Stimulated activated CD4-positive, alpha-beta T cell treated with anti-CD3 and anti-CD28 coated beads, Interleukin-1b, Interleukin-23, amount 100 ng/mL, for 1 hour (primary cell): ENCODE measurements at places on chromosomes 2 and 18.

- no peak for DNase-seq
Measured at GRCh38 chr18:50359806-50360205, 15.0 kb upstream of the SKA1 start.

GRCh38 chr2:157940024-157940423 lies 63.9 kb upstream of the ACVR1 start:
- no peak for DNase-seq

DNA sequence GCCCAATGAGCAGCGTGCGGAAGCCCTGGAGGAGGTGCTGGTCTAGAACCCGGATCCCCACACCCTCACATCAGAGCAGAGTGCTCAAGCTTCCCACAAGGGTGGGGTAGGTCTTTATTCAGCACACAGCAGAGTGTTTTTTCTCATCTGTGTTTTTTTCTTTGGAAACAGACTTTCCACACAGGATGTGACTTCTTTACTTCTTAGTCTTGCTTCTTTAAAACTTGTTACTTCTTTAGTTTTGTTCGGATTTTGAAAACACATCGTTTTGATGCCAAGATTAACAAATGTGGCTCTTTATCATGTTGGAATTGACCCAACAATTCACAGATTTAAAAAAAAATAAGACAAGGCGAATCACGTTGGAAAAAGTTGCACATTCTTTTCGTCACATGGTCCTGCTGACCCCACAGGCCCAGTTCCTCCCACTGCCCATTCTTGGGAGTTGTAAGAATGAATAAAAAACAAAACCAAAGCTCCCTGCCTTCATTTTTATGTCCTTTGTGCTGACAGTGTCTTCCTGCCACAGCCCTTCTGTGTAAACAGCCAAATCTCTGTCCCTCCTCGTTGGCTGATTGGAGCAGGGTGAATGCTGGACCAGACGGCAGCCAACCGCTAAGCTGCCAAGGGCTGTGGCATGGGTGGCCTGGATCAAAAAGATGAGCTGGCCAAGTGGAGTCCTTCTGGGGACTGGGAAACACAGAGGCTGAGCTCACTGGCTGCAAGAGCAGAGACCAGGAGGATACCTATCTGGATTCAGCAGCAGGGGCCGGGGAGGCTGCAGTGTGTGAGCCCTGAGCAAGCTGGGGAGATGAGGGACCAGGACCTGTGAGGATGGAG lies 81.6 kb downstream of the TWIST2 start:
- DNase-seq = no peak

DNA sequence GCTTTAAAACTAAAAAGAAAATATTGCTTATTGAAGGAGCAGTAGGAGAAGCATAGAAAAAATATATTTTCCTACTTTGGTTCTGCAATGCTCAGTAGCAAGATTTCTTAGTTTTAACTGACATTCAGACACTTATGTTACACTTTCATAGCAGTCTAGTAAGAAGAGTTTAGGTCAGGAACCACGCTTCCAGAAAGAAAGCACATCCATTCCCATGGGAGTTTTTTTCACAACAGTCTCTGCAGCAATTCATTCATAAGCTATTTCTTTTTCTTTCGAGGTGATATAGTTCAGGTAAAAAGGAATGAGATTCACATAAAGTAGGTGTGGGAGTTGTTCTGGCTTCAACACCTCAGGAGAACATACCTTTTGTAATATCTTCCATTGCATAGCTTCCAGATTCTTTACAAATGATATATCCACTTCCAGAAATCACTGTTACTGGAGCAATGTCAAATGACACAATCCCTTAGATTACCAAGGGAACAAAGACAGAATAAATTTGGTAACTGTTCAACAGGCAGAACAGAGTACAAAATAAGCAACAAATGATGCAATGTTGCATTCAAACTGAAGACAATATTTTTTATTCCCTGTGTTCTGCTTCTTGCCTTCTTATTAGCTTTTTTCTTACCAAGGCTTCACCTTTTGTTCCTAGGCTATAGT lies 95.2 kb upstream of the GULP1 start:
- no peak for DNase-seq

DNA sequence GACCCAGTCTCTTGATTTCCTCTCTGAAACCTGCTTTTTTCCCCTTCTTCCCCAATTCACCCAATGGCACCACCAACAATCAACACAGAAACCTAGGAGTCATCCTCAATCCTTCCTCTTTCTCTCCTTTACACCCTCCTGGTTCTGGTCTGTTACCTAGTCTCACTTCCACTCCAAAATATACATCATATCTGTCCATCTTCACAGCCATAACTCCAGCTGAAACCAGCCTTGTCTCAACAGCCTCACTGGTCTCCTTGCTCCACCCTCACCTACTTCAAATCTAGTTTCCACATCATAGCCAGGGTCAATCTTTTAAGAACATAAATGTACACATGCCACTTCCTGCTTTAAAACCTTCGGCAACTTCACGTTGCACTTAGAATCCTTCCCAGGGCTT lies 11.8 kb upstream of the TWSG1 start:
- no peak for DNase-seq

DNA sequence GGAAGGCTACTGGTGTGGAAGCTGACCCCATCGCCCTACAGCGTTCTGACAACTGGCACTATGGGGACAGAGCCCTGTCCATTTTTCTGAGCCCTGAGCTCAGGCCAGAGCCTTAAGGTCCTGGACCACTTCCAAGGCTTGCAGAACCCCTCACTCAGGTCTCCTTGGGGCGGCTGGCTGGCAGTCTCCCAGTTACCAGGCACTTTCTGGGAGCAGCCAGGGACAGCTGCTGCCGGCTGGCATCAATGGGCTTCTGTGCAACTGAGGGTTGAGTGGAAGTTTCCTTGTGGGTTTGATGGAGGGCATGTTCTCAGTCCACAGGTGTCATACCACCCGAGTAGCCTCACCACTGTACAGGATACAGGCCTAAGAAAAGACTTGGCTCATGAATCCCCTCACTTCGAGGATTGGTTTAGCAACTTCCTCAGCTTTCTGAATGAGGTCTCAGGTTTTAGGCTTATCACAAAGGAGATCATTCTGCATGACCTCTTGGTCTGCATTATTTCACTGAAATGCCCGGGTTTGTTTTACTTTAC lies 27.4 kb upstream of the WIPF1 start:
- DNase-seq = no peak

GRCh38 chr2:31193806-31194205 lies 23.5 kb downstream of the CAPN14 start:
- DNase-seq = no peak

- no peak for DNase-seq
Measured at GRCh38 chr2:199772035-199772976, 78.7 kb downstream of the FTCDNL1 start.

- no peak for DNase-seq
Measured at GRCh38 chr2:14899621-14900414, 267.3 kb downstream of the LRATD1 start.

DNA sequence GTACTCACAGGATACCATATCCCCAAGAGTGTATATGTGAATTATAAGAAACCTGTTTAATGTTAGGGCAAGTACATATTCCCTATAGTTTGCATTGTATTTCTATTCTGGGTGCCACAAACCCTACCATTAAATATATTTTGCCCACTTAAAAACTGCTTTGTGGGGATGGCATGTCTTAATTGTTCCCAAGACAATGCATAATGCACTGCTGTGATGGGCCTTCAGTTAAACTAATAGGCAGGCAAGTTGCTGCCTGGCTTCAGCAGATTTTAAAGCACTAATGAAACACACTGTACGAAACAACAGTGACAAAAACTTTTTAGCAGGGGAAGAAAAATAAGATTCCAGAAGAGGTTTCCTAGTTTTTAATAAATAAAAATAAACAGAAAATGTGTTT lies 104.8 kb upstream of the VRK2 start:
- no peak for DNase-seq

- DNase-seq = no peak
Measured at GRCh38 chr2:137048455-137048854, 283.1 kb downstream of the THSD7B start.

GRCh38 chr18:71374294-71375000 lies 1085.6 kb downstream of the SOCS6 start:
- no peak for DNase-seq

DNA sequence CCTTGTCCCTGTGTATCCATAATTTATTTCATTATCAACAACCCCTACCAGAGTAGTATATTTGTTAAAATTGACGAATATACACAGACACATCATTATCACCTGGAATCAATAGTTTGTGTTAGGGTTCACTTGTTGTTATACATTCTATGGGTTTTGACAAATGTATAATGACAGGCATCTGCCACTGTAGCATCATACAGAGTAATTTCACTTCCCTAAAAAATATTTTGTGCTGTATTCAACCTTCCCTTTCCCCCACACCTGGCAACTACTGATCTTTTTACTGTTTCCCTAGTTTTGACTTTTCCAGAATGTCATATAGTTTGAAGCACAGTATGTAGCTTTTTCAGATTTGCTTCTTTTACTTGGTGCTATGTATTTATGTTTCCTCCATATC lies 132.0 kb downstream of the ZNF804A start:
- DNase-seq = no peak

- no peak for DNase-seq
Measured at GRCh38 chr18:11963991-11964484, 17.3 kb upstream of the IMPA2 start.

GRCh38 chr2:189913821-189914220 lies 129.6 kb downstream of the PMS1 start:
- no peak for DNase-seq

DNA sequence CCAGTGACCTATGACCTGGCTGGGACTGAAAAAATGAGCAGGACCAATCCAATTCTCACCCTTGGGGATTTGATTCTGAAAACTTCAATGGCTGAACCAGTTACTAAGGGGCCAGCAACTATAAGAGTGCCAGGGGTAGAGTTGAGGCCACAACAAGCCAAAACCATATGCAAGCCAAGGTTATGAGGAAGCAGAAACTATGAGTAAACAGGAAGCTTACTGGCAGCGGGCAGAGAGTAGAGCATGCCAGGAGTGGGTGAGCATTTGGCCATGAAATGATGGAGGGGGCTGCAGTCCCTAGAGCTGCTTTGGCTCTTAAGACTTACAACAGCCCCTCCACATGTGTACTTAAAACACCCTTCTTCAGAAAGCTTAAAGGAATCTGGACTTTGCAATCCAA lies 82.4 kb downstream of the RBMS1 start:
- DNase-seq = no peak

DNA sequence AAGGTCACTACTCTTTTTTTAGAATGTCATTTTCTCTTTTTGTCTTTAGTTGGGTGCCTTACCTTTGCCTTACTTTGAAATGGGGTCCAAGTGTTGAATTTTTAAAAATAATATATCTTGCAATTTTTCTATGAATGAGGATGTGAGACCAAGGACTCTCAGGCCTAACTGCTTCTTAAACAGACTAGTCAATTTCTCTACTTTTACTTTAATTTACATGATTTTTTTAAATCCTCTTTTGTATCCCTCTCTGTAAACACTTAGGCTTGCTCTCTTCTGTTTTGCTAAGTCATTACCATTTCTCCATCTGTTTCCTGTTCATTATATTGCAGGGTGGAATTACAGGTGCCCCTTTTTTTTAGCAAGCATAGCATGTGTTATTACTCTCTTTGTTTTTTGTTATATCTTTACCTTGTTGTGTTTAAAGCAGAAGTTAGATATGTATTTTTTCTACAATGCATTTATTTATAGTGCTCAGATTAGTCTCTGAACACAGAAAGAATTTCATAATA lies 261.8 kb downstream of the SPAG16 start:
- DNase-seq = no peak

DNA sequence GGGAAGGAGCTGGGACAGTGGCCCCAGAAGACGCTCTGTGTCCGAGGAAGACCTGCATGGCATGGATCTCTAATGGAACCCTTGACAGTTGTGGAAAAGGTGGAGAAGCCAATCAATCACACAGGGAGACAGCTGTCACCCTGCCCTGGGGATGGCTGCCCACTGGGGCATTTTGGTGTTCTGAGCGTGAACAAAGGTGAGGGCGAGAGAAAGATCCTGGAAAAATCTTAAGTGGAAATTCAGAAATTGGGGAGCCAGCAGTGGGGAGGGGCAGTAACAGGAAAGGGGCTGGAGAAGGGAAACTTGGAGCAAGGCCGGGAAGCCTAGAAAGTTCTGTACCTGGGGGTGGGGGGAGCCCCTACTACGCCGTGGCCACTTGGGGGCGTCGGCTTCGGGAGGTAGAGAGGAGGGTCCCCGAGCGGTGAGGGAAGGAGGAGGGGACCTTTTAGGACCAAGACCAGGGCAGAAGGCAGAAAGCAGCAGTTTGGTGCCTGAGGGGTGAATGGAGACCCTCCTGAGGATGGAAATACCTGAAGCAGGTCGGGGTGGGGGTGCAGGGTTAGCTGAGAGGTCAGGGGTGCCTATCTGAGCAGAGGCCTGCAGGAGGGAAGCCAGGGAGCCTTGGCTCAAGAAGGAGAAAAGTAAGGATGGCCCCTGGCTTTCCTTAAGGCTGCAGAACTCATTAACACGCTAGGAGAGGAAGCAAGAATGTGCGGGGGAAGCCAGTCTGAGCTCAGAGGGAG lies 30.0 kb downstream of the NGEF start:
- no peak for DNase-seq

GRCh38 chr2:236765478-236765877 lies 195.9 kb downstream of the ACKR3 start:
- no peak for DNase-seq

DNA sequence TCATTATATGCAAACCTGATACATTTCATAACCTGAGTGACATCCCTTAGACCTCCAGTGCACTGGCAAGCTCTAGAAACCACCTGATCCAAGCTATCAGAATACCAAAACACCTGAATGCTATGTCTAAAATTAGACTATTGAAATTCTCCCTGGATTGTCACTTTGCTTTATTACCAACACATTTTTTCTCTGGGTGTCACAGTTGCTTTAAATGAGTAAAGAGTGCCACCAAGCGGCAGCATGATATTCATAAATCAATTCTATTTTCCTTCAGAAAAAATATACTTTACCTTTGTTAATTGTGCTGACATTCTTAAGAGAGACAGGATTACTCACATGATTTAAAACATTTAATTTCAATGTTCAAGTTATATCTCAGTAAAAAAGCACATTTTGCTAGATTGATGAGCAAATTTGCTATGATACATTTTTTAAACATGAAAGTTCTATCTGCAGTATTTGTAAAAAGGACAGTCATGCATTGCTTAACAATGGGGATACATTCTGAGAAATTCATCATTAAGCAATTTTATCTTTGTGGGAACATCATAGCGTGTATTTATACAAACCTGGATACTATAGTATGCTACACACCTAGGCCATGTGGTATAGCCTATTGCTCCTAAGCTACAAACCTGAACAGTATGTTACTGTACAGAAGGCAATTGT lies 338.4 kb upstream of the SLC39A10 start:
- no peak for DNase-seq
